Stimulated activated CD8-positive, alpha-beta memory T cell treated with anti-CD3 and anti-CD28 coated beads, Interleukin-7, amount 100 ng/mL, for 1 hour (primary cell): ENCODE measurements at places on chromosomes 7 and 10.

DNA sequence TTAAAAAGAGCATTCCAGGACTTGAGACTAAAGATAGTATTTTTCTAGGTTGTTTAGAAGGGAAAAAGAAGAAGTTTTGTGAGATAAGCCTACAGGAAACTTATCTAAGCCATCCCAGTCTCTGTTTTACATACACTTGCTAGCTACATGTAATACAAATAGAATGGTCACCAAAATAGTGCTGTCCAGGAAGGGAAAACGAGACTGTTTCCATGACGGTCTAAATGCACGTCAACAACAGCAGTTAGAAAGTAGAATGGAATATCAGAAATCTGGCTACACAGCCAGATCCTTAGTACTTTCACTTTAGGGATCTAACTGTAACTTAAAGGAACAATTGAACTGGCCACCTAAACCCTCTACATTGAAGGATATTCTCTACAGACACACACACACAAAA is 117.6 kb downstream of the TSPAN12 start:
- DNase-seq, result no peak

DNA sequence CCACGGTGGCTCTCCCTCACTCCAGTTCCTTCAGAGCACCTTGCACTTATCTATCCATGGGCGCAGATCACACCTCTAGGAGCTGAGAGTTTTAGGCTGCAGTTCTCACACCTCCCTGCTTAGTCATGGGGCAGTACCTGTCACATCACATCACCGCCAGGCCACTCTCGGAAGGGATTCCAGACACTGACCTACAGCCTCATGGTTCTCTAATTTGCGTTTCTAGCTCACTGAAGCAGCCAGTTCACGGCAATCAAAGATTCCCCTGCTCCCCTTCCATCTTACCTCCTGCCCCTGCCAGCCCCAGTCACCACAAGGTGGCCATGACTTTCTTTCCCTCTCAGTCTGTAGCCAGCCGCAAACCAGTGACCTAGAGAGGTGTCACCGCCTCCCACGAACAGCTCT is 34.2 kb downstream of the ADRB1 start:
- DNase-seq, result no peak

GRCh38 chr10:44805466-44806210 is 105.5 kb upstream of the TMEM72 start:
- no peak for DNase-seq

GRCh38 chr10:101675115-101675514 is 19.9 kb downstream of the FBXW4 start:
- no peak for DNase-seq

DNA sequence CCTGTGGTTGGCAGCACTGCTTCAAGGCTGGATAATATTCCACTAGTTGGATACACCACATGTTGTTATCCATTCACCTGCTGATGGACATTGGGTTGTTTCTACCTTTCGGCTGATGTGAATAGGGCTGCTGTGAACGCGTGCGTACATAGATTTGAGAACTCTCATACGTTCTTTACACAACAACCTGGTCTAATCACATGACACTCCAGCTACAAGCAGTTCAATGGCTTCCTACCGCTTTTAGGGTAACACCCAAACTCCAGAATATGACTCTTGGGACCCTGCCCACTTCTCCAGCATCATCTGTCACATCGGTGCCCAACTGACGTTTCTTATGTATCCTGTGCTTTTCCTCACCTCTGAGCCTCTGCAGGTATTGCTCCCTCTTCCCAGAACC is 114.6 kb downstream of the ABLIM1 start:
- no peak for DNase-seq

GRCh38 chr10:14179251-14179650 is 151.5 kb downstream of the FRMD4A start:
- DNase-seq, result no peak

GRCh38 chr10:63549810-63550209 is 28.6 kb downstream of the REEP3 start:
- no peak for DNase-seq

DNA sequence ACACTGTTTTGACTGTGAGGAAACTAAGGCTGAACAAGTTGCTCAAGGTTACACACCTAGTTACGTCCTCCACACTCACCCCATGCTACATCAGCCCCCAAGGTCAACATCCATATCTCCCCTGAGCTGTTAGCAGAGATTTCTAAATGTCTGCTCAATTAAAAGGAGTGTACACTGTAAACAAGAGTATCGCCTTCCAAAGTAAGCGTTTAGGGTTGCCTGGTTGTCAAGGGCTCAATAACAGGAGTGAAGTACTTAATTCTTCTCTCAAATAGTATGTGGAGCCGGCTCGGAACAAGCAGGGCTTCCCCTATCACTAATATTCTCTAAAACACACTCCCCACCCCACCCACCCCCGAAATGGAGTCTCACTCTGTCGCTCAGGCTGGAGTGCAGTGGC is 412.8 kb upstream of the GALNT17 start:
- no peak for DNase-seq

DNA sequence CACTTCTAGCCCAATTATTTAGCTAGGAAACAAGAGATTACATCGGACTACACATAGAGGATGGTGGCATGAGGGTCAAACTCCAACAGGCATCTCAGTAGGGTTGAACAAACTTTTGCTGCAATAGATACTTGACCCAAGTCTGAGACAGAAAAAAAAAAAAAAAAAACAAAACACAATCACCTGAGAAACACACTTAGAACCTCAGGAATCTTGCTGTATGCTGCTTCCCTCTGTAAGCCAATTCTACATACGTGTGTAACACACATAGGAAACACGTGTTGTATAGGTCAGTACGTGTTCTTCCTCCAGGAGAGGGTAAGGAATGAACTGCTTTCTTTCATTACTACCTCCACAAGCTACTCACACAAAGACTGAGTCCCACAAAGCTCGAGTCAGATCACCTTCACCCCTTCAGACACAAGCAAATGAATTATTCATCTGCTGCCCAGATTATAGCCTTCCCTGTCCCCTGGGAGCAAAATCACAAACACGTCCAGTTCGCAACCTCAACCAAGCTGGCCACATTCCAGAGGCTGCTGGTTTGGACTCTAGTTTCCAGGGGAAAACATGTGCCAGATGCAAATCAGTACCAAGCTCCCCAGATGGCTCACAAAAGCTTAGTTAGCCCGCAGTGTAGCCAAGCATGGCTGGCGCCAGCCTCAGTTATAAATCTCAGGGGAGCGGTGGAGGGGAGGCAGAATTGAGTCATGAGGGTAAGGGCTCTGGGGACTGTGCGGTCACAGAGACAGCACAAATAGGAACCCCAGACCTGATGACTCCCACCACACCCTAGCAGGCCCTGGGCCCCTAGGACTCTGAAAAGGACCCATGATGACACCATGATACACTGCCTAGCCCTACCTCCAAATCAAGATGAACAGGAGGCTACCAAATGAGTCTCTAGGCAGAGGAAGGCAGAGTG is 15.1 kb downstream of the PSAP start:
- no peak for DNase-seq

- no peak for DNase-seq
These were observed 828 bp downstream of the BNIP3 start for GRCh38 chr10:131980761-131981428.
